NCI-H1105 (cell line): ENCODE measurements at places on chromosomes 12 and 14.

DNA sequence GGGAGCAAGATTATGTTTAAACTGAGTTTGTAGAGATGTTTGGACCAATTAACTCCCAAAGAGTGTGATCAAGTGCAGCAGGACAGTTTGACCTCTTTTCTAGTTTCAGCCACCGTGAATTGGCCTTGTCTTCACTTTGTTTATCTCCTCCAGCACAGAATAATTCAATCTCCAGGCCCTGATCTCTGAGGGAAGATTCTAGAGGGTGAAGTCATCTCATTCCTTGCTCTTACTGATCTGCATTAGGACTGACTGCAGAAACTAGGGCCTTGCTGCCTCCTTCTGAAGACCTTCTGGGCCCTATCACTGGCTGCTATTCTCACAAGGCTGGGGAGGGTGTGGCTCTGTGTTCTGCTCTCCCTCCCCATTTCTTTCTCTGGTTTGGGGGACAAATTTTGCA is 29.4 kb downstream of the C12orf75 start:
- DNase-seq: no peak

- DNase-seq: no peak
Measured at GRCh38 chr12:52037248-52037861, 13.9 kb upstream of the NR4A1 start.

GRCh38 chr14:99272899-99273765 is 1.1 kb upstream of the BCL11B start:
- peak; percentile 69 for DNase-seq

GRCh38 chr12:6181583-6182278 is 18.5 kb upstream of the CD9 start:
- DNase-seq: no peak

- no peak for DNase-seq
Measured at GRCh38 chr14:92792885-92793284, 1.2 kb upstream of the GOLGA5 start.

DNA sequence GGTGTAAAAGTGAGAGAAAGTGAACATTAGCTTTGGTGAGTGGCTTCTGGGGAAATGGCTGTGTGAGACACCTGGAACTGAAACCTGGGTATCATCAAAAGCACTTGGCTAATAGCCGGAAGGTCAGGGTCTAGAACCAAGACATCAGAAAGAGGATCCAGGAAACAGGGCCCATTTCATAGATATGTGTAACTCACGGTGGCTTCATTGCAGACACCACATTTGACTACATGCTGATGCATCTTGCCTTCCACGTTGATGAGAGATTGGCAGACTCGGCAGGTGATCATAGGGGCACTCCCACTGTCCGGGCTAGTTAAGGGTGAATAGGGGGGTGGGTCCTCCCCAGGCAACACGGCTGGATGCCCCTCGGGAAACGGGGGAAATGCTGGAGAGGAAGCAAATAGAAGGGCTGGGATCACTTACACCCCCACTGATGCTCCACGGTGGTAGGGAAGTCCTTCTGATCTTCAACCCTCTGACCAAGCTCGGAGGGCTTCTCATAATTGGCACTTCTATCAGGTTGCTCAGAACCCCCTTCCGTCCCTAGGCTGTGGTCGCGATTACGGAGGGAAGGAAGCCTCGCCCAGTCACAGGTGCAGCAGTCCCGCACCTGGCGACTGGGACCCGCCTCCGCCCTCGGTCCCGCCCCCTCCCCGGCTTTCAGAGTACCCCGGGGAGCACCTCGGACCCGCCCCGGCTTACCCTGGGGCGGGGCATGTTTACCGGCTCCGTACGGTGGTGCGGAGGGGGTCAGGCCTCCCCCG is 593 bp downstream of the PIP4P1 start:
- peak; percentile 68 for DNase-seq

DNA sequence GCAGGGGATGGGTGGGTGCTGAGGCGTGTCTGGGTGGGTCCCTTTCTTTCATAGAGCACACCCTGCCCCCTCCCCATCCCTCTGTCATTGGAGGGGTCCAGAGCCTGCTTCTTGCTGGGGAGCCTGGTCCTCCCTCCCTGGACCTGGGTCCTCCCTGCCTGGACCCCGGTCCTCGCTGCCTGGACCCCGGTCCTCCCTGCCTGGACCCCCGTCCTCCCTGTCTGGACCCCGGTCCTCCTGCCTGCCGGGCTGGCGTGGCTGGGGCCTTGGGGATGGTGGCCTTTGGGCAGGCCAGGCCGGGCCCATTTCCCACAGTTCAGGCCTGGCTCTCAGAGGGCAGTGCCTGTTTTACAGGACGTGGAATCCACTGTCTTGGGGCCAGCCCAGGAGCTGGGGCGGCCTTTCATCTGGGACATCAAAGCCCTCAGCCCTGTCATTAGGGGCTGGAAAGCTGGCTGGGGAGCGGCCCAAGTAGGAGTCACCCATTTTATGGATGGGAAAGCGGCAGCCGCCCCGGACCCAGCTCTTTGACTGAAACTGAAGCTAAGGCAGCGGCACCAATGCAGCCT is 44.6 kb downstream of the KIF26A start:
- DNase-seq: no peak

DNA sequence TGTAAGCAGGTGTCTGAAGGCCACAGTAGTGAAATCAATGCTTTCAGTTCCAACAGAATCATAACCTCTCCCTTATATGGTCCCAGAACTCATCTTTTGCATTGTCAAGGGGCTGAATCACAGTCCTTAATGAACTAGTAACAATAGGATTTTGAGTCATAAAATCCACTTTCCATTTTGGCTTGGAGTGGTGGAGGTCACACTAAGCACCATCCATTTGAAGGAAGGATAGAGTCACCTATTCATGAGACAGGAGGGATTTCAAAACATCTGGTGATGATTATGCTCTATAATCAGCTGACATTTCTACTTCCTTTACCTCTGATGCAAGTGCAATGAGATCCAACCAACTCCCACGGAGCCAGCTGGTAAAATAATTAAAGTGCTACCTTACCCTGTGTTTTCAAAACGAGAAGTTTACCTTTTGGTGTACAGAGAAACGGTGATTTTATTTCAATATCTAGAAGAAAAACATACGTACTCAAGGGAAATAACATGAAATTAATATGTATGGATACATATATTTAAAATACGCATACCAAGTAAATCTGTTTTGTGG is 59.1 kb downstream of the TMEM132D start:
- no peak for DNase-seq

GRCh38 chr14:25896777-25897176 is 701.1 kb downstream of the NOVA1 start:
- no peak for DNase-seq

DNA sequence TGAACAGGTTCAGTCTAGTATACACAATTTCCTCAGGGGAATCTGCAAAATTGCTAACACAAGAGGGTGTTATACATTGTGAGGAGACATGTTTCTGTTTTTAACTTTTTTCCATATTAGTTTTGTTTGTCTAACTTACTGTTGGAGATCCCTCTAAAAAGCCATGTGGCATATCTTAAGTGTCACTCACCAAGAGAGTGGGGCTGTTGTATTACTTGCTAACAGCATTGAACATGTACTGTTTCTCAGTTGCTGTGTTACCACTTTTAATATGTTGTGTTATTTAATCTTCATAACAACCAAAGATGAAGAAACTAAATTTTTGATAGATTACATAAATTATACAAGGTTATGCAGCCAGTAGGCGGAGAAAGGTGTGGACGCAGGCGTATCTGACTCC is 154.3 kb upstream of the NPAS3 start:
- no peak for DNase-seq

DNA sequence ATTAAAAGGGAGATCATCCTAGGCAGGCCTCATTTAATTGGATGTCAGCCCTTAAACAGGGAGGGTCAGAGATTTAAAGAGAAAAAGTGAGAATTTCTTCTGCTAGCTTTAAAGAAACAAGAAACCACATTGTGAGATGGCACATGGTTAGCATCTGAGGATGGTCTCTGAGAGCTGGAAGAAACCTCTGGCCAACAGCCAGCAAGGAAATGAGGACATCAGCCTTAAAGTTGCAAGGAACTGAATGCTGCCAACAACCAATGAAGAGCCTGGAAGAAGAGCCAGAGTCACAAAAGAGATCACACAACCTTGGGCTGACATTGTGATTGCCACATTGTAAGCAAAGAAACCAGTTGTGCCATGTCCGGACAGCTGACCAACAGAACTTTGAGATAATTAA is 17.5 kb upstream of the FAR2 start:
- DNase-seq: no peak

- DNase-seq: no peak
Measured at GRCh38 chr12:112928978-112929377, 9.3 kb upstream of the OAS3 start.

DNA sequence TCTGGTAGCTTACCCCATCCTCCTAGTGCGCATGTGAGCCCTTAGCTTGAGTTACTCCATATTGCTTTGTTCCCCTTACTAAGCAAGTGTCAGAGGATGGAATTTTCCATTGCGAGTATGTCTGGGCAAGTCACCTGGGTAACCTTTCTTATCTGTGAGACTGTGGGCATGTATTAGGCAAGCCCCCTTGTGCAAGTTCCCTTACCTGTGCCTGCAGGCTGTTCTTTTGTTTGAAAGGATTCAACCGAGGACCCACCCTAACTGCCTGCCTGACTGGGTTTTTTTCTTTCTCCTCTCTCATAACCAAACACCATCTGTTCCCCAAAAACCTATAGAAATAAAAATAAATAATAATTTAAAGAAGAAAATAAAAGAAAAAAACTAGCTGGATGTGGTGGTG is 22.3 kb upstream of the PPP2R5E start:
- DNase-seq: no peak

DNA sequence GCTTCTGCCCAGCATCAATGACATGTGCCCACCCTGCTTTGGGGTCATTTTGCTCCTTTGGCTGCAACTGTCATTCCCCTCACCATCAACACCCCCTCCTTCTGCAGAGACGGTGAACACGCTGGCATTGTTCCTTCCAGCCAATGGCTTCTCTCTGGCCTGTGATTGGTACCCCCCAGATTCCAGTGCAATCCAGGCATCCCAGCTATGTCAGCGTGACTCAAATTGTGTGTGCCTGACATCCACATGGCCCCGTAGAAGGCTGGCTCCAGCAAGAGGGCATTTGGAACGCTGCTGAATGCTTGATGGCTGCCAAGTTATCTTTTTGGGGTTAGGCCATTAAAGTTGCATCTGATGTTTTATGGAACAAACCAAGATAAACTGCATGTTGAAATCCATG is 21.0 kb upstream of the CCND2 start:
- no peak for DNase-seq

DNA sequence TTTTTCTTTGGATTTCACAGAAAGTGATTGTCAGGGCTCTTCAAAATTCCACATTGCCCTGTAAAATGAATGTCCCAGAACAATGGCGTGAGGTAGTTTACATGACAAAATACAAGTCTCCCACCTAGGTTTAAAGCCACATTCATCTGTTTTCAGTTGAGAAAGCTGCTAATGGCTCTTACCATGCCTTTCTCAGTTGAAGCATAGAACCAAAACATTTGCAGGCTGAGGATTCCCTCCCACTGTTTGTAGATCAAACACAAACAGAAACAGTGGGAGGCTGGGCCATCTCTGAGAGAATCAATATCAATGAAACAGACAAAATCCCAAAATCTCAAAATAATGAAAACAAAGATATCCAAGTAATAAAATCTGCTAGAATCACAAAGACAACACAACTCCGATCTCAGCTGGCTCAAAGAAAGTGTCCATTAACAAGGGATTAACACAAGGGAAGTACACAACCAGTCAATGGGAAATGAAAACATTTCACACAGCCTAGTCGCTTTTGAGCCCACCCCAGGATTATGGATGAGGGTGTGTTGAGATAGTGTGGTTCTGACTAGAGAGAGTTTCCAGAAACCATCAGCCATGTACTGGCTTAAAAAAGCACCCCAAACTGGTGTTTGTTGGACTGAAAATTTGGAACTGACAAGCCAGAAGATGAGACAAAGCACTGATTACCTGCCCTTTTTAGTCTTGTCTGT is 54.5 kb upstream of the TMEM260 start:
- no peak for DNase-seq

- DNase-seq: no peak
Measured at GRCh38 chr12:109981311-109981710, 14.9 kb downstream of the GIT2 start.

DNA sequence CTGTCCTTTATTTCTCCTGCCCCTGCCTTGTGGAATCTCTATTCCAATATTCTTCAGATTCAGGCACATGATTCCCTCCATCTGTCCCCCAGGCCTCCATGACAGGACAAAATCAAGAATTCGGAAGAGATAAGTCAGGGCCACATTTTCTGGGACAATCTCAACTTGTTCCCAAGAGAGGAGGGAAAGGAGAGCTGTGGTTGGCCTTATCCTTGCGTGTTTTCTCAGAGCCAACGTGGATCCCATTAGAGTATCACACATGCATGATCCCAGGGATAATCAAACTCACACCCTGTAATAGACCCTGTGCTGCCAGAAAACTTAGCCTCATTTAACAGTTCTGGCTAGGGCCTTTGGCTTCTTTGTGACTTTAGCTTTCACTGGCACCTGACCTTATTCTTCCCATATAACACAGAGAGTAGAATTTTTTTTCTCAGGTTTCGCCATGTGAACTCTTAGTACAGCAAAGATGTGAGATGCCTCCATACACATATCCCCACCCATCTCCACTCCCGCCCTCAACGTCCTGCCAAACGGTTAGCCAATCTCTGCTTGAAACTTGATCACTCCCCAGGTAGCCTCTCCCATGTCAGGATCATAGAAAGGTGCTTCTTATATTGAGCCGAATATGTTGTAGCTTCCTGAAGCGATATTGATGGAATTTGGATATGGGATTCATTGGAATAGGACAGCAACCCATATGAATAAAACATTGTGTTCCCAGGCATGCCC is 6.7 kb upstream of the KRT1 start:
- DNase-seq: no peak

DNA sequence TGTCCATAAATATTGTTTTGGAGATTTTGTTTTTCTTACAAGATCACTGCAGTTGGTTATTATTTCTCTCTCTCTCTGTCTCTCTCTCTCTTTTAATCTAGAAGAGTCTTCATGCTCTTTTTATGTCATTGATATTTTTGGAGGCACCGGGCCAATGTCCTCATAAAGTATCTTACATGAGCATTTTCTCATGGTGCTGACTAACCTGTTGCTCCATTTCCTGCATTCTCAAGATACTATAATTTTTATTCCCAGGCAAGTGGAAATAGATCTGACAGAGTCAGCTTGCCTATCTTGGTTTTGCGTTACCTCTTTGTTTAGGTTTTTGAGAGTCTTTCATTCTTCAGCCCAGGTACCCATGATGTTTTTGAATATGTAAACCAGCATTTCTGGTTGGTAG is 938.8 kb upstream of the FBXO33 start:
- DNase-seq: no peak

DNA sequence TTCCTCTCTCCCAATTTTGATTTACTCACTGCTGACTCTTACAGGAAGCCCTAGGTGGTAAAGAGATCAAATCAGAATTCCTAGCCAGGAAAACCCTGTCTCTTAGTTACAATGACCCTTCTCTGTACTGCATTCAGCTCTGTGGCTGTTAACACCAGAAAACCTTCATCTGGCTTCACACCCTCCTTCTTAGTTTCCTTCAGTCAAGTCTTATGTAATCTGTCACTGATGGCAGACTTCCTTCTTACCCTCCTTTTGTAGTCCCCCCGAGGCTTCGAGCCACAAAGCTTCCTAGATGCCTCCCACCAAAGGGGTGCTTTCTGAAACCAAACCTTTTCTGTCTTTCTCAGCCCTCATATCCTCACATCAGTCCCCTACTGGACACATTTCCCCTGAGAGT is 16.5 kb downstream of the NGDN start:
- no peak for DNase-seq

GRCh38 chr14:35883677-35884293 is 57.6 kb downstream of the BRMS1L start:
- no peak for DNase-seq
